ENCODE measurements at places on chromosomes 5 and 9. TPM values are rescaled to one million over a fixed set of nuclear protein-coding genes. Genes with fewer than 3 reads are reported as not detected.

GRCh38 chr5:67050125-67050524 is 146.5 kb downstream of the CD180 start:
- no peak for DNase-seq

DNA sequence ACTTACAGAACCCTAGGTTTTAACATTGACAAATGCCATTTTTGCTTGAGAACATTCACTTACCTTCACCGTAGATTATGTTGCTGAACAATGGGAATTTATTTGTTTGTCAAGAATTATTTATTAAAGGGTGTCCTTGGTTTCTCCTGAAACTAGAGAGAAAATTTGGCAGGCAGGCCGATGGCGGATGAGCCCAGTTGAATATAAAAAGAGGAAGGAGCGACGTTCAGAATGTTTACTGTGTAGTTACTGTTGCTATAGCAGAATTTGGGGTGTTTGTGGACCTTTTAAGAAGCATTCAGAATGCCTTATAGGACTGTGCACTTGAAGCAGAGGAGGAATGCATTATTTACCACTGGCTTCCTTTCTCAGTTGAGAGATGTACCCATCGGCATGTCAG is 268.2 kb downstream of the CDH10 start:
- DNase-seq: no peak

DNA sequence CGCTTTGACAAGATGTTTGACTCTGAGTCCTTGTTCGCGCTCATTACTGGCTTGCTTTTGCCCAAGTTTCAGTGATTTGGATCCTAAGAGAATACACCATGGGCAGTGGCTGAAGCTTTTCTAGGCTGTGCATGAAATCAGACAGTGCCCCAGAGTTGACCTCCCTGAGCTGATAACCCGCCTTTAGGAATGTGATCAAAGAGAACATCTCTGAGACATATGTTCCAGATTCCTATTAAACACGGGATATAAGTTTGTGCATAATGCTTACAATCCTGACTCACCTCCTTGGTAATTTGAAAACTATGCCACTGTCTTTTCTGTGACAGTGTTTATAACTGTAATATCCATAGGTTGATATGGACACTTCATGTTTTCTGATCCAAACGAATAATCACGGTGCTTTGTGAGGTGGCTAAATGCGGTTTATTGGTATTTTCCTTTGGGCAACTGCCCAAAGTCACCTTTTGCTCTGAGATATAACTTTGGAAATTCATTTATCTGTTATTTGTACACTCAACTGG is 732.9 kb downstream of the MTRR start:
- no peak for DNase-seq

GRCh38 chr9:71886015-71886414 is 25.0 kb downstream of the ABHD17B start:
- peak; percentile 47 for DNase-seq

DNA sequence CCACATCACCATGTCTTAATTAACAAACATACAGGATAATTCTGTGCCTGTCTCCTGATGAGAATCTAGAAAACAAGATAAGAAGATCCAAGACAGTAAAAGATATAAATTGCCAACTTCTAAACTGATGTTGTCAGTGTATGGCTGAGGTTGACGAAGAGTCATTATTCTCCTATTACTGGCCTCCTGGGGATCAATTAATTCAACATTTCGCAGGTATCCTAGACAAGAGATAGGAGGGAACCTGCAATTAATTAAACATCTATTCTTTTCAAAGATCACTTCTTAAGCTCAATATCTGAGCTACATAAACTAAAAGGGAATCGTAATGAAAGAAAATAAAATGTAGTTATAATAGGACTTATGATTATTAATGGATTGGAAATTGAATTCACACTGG is 232.0 kb upstream of the GRIA1 start:
- DNase-seq: no peak

DNA sequence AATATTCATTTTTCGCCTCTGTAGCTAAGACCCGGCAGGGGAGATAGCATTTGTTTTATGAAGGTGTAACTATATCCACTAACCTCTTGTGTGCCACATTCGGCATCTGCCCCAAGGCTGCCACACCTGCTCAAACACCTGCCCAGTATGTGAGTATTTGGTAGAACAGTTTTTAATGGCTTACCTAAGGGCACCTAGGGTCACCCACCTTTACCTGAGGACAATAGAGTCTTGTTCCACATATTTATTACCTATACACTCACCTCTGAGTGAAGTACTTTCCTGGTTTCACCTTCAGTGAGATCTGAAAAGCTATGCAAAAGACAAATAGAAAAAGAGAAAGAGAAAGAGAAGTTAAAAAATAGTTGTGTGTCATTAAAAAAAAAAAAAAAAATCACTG is 68.0 kb upstream of the PIP5K1B start:
- DNase-seq: no peak

- DNase-seq: no peak
Measured at GRCh38 chr5:79454043-79454442, 59.9 kb downstream of the HOMER1 start.

DNA sequence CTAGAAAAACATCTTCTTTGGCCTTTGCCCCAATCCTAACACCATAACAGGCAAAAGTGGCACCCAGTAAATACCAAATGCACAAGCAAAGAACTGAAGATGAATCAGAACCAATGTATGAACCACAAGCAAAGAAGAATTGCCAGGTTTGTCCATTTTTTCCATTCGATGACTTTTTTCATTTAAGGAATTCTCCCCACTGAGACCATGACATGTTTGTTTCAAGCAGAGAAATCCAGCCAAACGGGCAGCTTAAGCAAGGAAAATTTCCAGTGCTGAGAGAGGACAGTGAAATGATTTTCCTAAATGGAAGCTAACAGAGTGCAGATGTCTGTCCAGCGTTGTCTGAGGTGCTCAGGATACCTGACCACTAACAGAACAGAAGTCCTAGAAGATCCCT is 203.7 kb downstream of the ADAMTS12 start:
- no peak for DNase-seq

DNA sequence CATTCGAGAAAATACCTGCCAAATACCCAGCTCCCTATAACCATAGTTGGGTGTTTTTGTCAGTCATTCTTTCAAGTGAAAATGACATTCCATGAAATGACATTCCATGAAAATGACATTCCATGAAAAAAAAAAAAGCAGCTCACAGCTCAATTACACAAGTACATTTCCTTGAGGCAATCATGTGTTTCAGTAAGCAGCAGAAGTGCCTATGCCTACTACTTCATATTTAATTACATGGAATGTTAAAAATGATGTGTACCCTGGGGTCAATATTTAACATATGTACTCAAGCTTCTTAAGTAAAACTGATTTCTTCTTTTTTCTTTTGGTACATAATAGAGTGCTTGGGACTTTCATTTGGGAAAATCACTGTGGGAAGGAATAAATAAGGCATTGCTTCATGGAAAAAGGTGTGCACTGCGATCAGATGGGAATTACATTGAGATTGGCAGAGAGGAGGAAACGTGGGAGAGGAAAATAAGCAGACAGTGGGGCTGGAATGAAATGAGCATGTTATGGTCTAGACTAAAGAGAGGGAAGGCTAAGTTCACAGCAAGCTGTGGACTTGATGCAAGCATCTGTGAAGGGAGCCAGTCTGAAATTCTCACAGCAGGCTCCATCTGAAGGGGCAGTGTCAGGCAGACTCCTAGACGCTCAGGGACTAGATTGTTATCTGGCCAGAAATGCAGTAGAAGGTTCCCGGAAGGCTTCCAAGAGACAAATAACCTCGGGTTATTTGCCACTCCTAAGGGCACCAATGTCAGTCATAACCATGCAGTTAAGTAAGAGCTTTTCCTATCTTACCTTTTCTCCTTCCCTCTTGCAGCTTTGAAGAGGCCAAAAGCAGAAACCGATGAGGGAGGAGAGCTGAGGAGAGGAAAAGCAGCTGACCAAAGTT is 15.2 kb upstream of the SPATA9 start:
- DNase-seq: no peak

GRCh38 chr5:525916-526315 is 1.7 kb upstream of the SLC9A3 start:
- no peak for DNase-seq

GRCh38 chr9:95516734-95517558 is at the start of gene PTCH1:
PTCH1 (minus strand) TSS chr9:95516971.
- peak; percentile 44 for DNase-seq

DNA sequence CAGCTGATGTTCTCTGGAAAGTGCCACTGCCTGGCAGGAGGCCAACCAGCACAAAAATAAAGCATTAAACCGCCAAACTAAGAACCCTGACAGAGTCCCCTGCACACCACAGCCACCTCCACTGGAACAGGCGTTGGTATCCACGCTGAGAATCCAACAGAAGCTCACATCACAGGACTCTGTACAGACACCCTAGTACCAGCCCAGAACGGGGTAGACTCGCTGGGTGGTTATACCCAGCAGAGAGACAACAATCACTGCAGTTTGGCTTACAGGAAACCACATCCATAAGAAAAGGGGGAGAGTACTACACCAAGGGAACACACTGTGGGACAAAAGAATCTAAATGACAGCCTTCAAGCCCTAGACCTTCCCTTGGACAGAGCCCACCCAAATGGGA is 15.0 kb upstream of the POU5F2 start:
- DNase-seq: no peak

DNA sequence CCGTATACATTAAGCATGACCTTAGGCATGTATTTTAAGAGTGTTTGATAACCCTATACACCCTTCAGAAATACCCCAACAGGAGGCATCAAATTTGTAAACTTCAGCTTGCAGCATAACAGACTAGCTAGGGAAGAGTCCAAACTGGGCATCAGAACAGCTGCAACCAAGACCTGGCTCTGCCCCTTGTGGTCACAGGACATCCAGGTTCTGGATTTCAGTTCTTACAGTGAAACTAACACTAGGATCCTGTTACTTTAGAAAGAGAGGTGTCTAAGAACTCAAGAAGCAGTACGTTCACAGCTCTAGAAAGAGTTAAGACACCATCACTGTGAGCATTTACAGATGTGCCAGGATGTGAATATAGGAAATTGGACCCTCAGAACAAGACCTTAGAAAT is 229.8 kb downstream of the BNC2 start:
- no peak for DNase-seq

DNA sequence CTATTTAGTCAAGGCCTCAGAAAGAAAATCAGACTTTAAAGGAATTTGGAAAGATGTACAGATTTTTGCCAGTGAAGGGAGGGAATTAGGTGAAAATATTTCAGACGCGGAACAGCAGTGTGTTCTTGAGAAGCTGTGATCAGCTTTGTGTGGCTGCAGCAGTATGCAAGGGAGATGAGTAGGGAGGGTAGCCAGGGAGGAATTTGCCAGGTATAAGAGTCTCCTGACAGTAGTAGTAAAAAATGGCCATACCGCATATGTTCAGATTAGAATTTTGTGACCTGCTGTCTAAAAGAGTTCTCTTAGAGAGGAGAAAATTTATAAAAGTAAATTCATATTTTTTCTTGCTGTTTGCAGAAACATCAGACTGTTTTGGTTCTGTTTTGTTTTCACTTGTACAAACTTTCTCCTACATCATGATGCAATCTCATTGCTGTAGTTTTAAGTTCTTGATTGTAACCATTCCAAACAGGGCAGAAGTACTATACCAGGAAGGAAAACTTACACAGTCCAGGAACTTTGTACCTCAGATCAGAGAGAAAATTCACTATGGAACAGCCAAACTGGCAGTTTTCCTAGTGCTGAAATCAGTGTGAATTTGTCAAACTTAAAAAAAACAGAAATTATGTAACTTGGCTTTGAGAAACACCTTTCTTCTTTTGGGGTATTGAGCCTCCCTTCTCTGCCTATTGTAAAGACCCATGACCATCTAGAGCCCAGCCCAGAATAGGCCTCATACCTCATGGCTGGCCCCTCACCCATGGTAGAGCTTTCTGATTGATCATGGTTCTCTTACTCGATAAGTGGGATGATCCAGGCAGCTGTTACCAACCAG is 78.4 kb upstream of the NR3C1 start:
- no peak for DNase-seq

- DNase-seq: no peak
Measured at GRCh38 chr5:77627869-77628674, 10.4 kb downstream of the OTP start.

GRCh38 chr5:6492934-6493333 is 44.3 kb downstream of the UBE2QL1 start:
- no peak for DNase-seq

DNA sequence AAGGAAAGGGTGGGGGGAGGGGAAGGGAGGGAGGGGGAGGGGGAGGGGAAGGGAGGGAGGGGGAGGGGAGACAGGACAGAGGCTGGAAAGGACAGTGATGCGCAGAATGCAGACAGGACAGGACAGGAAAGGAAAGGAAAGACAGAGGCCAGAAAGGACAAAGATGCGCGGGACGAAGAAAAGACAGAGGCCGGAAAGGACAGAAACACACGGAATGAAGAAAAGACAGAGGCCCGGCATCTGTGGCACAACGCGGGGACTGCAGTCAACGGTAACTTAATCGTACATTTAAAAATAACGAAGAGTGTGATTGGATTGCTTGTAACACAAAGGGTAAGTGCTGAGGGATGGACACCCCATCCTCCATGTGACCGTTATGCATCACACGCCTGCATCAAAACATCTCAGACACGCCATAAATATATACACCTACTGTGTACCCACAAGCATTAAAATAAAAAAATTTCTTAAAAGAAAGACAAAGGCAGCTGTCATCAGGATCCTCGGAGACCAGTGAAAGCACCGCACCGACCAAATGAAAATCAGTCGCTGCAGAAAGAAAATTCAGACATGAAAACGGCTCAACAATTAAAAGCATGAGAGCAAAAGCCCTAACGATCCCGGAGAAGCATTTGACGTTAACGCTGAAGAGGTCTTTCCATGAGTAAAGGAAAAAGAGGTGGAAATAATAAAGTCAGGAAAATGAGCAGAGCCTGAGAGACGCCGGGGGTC is 52.9 kb upstream of the EXOC3 start:
- no peak for DNase-seq

DNA sequence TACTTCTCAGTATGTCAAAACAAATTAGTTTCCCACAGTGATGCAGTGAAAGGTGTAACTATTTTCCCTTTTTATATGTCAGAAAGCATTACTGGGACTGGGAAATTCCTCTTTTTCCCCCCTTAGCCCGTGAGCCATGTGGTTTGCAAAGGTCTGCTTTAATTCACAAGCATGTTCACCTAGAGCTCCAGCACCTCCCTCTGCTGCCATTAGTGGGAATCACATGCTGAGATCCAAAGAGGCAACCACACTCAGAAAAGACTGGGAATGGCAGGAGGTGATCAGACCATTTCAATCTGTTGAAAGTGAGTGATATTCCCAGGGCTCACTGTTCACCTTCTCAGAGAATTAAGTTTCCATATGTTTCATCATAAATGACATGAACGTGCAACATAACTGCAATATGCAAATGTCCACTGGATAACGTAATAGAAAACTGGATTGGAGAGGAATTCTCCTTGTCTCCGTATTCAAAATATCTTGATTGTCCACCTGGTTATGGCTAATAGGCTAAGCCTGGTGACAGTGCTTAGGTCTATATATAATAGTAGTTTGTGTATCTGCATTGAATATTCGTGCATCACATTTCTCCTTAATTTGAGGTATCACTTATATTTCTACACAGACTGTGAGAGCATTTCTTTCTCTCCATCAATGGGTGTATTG is 703.5 kb upstream of the WWC1 start:
- no peak for DNase-seq

PCDHB9 gene
- total RNA-seq: not detected

SV2C gene
- 0.02 TPM for total RNA-seq

PCDHB10 gene
- total RNA-seq: not detected

LHX2 gene
- not detected for total RNA-seq

FOXD4L3 gene
- not detected for total RNA-seq

IL17B gene
- not detected for total RNA-seq

SLC6A3 gene
- not detected for total RNA-seq

SNX30 gene
- 4.8 TPM for total RNA-seq
